ENCODE measurements at places on chromosomes 3 and 15.

- DNase-seq = no peak
These were observed 250.5 kb upstream of the TLE3 start for GRCh38 chr15:70348226-70348543.

GRCh38 chr3:129116482-129116946 is 5.1 kb downstream of the RAB43 start:
- DNase-seq = no peak

GRCh38 chr3:101828691-101829436 is 20.4 kb upstream of the NFKBIZ start:
- DNase-seq = peak; percentile 17

DNA sequence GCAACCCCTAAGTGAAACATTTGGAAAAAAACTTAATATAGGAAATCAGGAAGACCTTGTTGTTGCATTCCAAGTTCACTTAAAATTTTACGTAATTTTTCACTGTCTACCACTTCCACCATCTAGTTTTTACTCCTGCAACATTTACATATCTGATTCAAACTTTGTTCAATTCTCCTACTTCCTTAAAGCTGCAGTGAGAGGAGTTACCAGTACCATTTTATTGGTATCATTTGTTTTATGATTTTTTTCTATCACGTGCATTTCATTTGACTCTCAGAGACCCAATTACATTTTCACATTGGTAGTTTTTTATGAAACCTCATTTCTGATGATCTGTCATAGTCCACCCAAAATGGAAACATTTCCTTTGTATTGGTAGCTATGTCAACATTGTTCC is 284.9 kb upstream of the MDFIC2 start:
- no peak for DNase-seq

GRCh38 chr3:138434276-138434874 is at the start of gene ESYT3:
TSS of gene ESYT3 (plus strand) at chr3:138434616. CDS start at chr3:138434799, 183 bp downstream.
- DNase-seq = peak; percentile 62

- DNase-seq = no peak
These were observed 346.8 kb downstream of the SOX2 start for GRCh38 chr3:182058488-182058887.

- no peak for DNase-seq
These were observed 56.8 kb downstream of the APBA2 start for GRCh38 chr15:28942571-28942970.

- no peak for DNase-seq
These were observed 141.8 kb downstream of the FILIP1L start for GRCh38 chr3:99972380-99973104.

- DNase-seq = no peak
These were observed 22.3 kb downstream of the IFT80 start for GRCh38 chr3:160376681-160377080.

GRCh38 chr15:89141885-89142284 is 53.6 kb downstream of the ABHD2 start:
- DNase-seq = peak; percentile 30

DNA sequence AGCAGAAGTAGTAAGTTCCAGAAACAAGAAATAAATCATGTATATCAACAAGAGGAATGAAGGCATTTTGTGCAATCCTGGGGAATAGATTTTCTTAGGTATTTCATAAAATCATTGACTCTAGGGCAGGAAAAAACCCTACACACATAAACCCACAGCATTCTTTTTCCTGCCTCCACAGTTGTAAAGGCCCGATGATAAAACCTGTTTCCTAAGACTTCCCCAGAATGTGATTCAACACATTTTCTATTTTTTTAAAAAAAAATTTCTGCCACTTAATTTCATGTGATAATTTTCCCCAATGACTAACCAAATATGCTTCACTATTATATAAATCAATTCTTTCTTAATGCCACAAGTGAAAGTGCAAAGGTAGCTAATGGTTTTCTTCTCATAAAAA is 407.0 kb downstream of the FHIT start:
- no peak for DNase-seq

- DNase-seq = peak; percentile 44
These were observed 966 bp downstream of the MYO1E start for GRCh38 chr15:59371458-59372351.

DNA sequence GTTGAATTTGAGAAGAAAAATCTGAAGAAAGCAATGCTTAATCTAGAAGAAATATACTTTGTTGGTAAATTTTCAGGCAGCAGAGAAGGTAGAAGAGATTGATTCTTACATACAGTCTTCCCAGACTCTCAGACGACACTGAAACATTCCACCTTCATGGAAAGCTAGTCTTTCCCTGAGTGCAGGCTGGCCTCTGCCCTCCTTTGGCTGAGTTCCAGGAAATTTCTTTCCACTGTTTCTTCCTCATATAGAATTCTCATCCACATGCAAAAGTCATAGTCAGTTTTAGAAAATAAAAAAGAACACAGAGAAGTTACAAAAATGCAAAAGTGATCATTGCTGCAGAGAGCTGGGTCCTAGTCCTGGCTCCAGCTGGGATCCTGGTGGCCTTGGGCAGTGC is 142.5 kb upstream of the PRR23C start:
- no peak for DNase-seq

GRCh38 chr3:158430968-158431367 is 140.0 kb upstream of the MLF1 start:
- peak; percentile 39 for DNase-seq

- DNase-seq = no peak
These were observed 97.2 kb upstream of the CTNNB1 start for GRCh38 chr3:41102053-41102556.

- no peak for DNase-seq
These were observed 299.1 kb upstream of the TRIM42 start for GRCh38 chr3:140378571-140379340.

GRCh38 chr15:31160297-31160696 is 58.8 kb upstream of the TRPM1 start:
- no peak for DNase-seq

GRCh38 chr3:128001576-128001975 is 50.7 kb upstream of the SEC61A1 start:
- DNase-seq = no peak

- DNase-seq = peak; percentile 40
These were observed 80.2 kb downstream of the CBLB start for GRCh38 chr3:105788593-105788992.

DNA sequence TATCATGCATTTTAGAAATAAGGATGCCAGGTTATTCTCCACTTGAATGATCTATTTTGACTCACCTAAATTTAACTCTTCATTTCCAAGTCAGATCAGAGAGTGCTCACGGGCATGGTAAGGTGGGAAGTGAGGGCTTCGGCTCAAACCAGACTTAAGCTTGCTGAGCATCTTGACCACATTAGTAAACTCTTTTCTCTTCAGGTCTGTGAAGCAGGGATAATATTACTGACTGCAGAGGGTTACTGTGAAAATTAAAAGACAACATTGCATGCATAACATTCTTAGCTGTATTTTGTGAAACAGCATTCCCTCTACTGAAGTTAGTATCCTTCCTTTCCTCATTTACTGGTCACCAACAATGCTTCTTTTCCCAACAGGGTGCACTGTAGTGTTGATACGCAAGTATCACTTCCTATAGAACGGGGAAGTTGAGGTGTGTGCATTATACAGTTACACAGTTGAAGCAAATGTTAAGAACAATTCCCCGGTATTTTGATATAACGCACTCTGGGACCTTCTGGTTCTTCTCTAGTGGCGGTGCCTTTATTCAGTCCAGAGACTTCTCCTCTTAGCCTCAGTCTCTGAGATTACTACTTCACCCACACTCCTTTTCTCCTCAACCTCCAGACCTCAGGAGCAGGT is 74.1 kb upstream of the MNS1 start:
- DNase-seq = no peak

DNA sequence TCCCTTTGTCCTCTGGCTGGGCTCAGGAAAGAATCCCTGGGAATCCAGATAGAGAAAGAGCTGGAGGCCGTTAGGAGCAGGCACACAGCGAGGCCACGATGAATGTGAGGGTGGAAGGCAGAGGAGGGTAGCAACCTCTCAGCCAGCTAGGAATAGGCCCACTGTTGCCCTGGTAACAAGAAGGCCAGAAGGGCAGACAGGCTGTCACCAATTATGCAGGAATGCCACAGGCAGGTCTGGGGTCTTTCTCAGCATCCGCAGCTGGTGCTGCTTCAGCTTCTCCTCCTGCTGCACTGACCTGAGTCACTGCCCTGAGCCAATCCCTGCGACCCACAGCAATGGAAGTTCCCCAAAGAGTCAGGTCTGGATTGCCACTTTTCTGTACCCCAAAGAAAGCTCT is 62.8 kb upstream of the C3orf80 start:
- peak; percentile 26 for DNase-seq

- no peak for DNase-seq
These were observed 211.6 kb downstream of the RAP2B start for GRCh38 chr3:153373606-153374005.

DNA sequence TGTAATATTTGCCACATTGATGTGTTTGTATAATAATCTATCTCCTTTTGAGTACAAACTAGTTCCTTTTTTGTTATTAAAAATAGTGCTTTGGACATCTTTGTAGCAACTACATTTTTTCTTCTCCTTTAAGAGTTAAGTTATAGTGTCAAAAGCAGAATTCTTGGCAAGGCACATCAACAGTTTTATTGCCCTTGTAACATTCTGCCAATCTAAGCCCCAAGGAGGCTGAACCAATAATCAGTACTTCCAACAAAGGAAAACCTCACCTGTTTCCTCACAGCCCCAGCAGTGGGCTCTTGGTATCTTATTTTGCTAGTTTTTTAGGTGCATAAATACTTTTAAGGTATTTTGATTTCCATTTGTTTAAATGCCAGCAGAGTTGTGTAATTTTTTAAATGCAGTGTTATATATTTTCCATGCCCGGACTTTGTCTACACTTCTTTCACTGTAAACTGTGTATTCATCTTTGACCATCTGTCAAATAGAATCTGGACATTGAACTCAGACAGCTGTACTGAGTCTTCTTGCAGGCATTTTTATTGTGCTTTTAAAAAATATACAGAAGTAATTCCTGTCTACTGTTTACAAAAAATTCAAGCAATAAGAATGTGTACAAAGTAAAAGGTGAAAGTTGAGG is 101.0 kb downstream of the MYLK start:
- DNase-seq = no peak

GRCh38 chr3:118637846-118638245 is 396.8 kb downstream of the IGSF11 start:
- no peak for DNase-seq

- no peak for DNase-seq
These were observed 16.4 kb upstream of the HCN4 start for GRCh38 chr15:73385205-73385604.

DNA sequence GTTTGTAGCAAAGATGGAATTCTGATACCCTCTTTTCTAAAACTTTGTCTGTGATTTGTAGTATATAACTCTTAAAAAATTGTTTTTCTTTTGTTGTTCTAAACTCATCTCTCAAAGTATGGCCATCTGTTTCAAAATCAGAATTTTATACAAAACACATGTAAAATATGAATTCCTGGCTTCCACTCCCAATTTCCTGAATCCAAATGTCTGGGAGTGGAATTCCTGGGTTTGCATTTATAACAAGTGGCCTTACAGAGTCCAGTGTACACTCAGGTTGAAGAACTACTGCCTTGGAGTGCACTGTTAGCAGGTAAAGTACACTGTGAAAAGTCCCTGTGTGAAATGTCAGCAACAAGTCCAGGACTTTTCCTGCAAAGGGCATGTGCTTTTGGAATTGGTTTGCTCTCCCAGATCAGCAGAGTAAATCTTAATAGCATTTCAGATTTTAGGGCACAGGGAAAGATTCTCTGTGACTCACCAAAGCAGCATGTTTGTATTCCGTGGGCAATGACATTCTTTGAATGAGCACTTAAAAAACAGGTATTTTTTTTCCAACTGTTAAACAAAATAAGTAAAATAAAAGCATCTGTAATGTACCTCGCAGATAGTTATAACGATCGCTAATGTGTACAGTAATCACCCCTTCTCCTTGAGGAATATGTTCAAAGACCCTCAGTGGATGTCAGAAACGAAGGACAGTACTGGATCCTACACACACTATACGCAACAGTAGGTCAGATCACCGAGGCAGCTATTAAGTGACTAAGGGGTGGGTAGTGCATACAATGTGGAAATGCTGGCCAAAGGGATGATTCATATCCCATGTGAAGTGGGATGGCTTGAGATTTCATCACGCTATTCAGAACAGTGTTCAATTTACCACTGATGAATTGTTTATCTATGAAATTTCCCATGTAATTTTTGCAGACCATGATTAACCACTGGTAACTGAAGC is 2.0 kb upstream of the CLDN16 start:
- peak; percentile 98 for DNase-seq

DNA sequence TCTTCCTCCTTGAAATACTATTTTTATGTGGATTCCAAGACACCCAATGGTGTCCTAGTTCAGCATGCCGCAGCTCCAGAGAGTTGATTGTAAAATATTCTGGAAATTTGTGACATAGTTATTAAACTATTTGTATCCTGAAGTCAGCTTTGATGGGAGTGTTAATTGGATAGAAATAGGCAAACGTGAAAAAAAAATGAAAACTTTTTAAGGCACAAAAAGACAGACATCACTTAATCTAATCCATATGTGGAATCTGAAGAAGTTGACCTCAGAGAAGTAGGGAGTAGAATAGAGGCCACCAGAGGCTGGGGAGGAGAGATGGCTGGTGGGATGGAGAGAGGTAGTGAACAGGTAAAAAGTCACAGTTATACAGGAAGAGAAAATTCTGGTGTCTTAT is 704.2 kb downstream of the ROBO1 start:
- DNase-seq = peak; percentile 21

GRCh38 chr3:185858502-185859225 is 33.8 kb upstream of the IGF2BP2 start:
- DNase-seq = no peak

DNA sequence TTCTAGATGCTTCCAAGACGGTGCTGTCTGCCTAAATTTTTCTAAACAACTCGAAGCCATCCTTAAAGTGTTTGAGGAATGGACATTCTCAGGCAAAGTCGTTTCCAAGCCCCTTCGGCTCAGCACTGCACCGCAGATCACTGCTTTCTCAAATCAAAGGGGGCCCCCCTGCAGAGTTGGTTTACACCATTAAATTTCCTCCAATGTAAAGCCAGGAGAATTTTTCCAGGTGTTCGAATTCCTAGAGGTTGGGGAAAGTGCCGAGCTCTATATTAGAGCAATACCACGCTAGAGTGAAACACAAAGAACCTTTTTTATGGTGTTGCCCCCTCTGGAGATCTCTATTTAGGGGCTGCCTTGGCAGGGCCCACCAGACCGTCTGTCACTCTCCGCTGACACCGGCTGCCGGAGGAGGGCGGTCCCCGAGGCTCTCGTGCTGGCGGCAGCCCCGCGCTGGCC is 277.9 kb upstream of the NR2F2 start:
- DNase-seq = no peak

- no peak for DNase-seq
These were observed 25.4 kb downstream of the GOLGB1 start for GRCh38 chr3:121724130-121724529.

DNA sequence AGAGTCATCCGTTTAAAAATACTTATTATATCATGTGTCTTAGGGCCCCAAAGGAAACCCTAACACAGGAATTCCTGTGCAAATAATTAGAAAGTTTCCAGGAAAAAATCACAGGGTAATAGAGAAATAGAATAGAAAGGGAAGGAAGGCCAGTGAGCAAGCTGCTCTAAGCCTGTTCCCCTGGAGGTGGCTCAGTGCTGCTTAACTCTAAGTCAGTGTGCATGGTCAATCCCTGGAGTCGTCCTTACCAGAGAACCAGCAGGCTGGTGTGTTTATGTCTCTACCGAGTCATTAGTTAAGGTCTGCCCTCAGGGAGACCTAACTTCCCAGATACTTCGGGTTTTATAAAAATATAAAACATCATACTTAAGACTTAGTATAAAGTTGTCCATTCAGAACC is 21.0 kb upstream of the MCF2L2 start:
- no peak for DNase-seq
